ENCODE measurements at places on chromosomes 4 and X.

- no peak for DNase-seq
Observed at GRCh38 chr4:165760182-165760581, 112.9 kb upstream of the TLL1 start.

DNA sequence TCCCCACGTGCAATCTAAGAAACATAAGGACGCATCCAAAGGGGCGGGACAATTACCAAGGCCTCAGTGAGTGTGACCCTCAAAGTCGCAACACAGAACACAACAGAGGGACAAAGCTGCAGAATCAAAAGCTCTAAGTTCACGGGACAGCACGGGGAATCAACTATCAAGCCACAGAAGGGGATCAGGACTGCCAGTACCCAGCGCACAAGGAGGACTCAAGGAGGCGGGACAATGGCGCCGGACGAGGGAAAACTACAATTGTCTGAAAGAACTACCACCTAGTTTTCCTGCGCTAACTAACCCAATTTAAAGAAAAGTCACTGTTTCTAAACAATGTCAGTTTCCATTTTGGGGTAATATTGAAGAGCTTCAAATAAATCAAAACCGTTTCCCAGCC is 1.3 kb downstream of the FAM53A start:
- no peak for DNase-seq

DNA sequence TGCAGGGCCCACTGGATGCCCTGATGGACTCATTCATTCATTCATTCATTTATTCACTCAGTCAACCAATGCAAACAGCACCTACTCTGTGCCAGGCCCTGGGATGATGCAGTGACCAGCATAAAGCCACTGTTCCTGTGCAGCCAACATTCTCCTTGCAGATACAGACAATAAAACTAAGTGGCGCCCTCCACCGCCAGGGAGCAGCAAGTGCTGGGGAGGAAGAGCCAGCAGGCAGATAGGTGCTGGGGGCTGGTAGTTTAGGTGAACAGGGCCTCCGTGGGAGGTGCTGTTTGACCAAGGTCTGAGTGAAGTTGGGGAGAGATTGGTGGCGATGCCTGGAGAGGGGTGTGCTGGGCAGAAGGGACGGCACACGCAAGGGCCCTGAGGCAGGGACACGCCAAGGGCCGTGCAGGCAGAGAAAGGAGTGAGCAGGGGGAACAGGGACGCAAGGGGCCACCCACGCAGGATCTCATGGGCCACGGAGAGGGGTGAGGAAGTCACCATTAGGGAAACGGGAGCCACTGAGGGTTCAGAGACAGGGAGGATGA is 65.5 kb downstream of the WFS1 start:
- DNase-seq: no peak

DNA sequence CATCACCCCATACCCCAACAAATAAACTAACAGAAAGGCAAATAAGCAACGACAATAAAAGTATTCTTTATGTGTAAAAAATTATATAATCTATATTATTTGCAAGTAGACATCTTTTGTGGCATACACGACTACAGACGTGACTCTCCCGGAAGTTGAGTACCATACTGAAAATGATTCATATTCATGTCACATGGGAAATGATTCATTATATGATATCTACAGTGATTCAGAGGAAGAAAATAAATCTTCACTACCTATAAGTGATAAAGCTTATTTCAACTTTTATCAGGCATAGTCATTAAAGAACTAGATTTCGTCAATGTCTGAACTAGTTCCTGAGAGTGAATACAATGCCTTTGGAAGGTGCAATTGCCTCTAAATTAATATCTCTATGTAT is 4.6 kb upstream of the ANTXR2 start:
- no peak for DNase-seq

DNA sequence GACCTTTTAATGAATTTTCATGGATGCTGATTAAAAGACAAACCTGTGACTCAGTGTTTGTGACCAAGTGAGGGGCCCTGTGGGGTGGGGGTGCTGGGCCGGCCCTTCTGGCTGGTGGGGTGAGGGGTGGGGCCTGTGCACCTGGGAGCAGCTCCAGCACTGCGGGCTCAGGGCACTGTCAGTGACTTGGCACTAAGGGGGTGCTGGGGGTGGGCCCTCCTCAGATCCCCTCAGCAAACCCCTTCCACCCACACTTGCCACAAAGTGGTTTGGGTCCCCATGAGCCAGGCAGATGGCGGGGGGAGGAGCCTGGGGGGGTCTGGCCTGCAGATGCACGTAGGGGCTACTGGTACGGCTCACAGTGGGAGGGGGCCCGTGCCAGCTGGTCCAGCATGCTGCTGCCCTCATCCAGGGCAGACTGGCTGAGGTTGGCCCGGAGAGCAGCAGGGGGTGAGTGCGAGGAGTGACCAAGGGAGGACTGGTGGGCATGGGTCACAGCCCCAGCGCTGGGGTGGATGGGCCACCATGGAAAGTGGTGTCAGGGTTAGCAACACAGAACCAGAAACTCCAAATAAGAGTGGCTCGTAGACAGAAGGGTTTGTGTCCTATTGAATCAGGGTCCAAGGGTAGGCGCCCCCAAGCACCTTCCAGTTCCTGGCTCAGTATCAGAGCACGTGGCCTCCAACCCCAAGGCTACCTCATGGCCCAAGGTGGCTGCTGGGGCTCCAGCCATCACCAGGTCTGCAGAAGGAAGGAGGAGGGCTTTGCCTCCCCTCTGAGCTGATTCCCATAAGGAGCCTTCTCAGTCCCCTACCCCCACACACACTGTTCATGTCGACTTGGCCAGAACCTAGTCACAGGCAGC is 10.1 kb downstream of the NKX1-1 start:
- DNase-seq: no peak

DNA sequence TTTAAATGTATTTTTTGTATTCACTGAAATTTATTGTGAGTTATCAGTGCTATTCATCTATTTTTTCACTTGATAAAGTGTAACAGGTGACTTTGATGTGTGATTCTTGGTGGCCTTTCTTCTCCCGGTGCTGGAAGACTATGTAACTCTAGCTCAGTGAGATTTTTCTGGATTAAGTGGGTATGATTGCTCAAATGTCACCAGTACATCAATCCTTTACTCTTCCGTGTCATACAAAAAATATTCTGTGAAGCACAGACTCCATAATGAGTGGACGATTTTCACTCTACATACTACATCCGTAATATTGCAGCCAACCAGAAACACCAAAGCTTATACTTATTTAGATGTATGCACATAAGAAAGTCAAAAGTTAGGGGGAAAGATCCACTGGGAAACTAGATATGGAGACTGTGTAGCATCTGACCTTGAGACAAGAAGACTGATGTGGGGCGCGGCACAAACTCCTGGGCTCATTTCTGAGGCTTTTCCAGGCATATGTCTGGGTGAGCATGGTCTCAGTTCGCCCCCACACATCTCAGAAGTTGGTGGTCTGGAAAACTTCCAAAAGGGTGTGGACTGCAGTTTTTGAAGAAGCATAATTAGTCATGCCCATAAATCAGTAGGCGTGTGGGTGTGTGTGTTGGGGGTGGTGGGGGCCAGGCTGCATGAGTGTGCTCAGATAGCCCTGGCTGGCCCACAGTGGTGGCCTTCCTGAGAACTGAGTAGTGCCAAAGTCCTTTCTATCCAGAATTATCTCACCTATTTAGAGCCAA is 53.9 kb upstream of the TENM3 start:
- DNase-seq: no peak

DNA sequence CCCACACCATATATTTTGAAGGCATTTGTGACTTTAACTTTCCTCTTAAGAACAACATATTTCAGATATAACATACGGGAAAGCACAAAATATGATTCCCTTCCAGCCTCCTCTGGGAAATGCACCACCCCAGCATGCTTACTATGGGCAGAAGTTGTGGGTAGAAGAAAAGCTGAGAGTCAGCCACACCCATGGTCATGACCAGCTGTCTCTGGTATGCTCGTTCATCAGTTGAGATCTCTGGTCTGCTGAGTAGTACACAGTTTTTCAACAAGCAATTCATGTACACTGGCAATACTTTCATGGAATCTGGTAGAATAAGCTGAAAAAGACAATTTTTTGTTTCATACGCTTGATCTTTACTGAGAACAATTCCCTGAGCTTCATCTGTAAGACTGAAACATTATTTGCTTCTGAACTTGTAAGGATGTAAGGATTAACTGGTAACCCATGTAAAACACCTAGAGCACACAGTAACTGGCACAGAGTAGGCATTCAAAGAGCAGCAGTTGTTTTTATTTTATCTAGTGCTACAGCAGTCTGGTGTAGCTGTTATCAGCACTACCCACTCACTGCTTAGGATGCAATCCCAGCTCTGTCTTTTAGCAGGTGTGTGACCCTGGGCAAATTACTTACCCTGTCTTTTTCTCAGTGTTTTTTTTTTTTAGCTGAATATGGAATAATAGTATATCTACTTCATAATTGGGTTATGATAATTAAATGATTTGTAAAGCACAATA is 47.6 kb downstream of the METTL14 start:
- DNase-seq: no peak

- DNase-seq: no peak
Observed at GRCh38 chr4:40461879-40462278, 126.7 kb downstream of the CHRNA9 start.

Measured in endothelial cell (in vitro differentiated cells).